Gastrocnemius medialis (tissue), 4 donors: ENCODE measurements at places on chromosomes 7 and 10.

DNA sequence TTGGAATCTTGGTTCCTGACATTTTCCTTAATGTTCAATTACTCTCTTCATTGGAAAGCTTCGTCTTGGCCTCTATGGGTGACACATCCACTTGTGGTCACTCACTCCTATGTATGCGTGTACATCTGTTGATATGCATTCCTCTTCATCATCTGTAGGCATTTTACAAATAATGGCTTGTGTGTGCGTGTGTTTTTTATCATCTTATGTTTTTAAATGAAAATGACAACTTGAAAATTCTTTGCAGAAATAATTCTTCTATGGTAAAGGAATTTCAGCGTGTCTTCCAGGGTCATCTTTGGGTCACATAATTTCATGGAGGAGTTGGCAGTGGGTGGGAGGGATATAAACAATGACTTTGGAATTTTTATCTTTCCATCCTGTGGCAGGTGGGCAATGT, 925.1 kb downstream of the LRMDA start:
- DNase-seq: no peak

GRCh38 chr10:21099291-21100062, 202.4 kb upstream of the NEBL start:
- DNase-seq: no peak

- no peak for DNase-seq
These were observed 67.8 kb upstream of the AKR1E2 start for GRCh38 chr10:4758256-4758655.

GRCh38 chr7:91941450-91941849, 788 bp downstream of the AKAP9 start:
- peak; percentile 59 for DNase-seq

DNA sequence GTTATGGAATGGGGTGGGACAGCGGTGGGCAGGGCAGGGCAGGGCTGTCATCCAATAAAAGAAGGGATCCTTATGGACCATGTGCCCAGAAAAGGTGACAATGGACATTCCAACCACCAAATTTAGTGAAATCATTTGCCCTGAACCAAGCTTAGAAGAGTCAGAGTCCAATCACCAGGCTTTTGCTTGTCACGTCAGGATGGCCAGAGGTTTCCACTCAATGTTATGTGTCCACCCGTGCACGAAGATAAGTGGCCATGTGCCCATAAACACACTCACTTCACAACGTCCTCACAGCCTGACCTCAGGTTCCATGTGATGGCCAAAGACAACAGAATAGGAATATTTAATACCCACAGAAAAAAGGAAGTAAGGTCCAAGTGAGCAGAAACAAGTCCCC, 36.6 kb upstream of the PLPP4 start:
- DNase-seq: no peak

DNA sequence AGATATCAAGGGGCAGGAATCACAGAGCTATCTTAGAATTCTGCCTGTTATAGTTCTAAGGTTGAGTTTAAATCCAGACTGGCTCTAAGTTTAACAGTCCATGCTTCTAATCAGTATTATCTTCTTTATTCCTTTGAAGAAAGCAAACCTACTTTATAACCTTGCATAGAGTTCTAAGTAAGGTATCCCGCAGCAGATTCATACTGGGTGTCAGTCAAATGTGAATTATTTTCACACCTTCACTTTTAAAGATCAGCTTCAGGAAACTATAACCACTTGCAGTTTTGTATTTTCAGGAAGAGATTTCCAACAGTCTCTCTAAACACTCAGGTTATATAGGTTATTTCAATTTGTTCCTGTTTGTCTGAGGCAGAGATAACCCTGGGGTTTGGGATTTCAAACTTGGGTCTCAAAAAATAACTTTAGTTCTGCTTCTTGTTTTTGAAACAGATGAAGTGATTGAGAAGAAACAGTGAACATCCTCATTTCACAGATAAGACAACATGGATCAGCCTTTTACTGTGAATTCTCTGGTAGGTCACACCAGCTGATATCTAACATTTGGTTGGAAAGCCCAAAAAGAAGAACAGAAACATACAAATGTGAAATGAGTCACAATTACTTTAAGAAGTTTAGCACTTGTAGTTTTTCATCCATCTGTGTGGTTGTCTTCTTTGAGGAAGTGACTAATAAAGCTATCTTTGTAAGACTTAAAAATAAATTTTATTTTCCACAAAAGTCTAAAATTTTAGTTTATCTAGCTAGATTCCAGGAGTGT, 21.4 kb downstream of the STAMBPL1 start:
- no peak for DNase-seq

GRCh38 chr10:124603376-124604213, 140.6 kb downstream of the FAM53B start:
- no peak for DNase-seq

DNA sequence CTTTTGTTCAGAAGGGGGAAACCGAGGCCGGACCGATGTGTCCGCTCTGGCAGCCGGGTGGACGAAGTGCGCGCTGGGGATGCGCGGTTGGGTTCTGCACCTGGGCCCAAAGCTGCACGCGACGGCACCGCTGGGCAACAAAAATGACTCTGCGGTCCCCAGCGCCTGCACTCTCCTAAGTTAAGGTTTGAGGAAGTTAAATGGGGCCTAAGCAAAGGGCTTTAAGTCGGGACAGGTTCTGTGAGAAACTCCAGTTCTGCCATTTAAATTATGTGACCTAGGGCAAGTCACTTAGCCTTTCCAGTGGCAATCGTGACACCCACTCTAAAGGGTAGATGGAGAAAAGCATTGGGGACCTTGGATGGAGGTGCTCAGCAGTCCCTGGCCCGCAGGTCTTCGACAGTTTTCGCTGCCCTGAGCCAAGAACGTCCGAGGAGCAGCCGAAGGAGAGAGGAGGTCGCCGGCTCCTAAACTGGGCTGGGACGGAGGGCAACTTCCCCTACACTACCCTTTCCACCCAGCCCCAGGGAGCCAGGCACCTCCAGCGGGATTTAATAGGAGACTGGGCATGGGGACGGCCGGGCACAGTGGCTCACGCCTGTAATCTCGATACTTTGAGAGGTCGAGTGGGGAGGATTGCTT, 534 bp upstream of the ACBD5 start:
- DNase-seq: peak; percentile 28

DNA sequence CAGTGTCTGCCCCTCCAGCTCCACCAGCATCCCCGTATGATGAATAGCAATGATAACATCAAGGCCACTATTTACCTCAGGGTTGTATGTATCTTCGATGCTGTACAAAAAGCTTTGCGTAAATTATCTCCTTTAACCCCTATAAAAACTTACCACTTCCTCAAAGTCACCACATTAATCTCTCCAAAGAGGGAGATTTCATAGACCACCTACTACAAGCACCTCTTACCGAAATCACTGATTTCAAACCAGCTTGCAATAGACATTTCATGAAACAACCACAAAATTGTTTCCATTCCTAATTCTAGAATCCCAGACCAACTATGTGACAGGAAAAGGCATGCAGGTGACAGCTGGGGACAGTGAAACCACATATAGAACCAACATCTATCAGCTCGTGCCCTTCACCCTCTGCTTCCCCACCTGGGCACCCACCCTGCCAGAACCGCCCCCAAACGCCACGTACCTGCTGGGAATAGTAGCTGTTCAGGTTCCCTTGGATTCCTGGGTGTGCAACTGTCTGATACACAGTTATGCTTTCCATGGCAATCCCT, 20.1 kb upstream of the MMP21 start:
- no peak for DNase-seq

DNA sequence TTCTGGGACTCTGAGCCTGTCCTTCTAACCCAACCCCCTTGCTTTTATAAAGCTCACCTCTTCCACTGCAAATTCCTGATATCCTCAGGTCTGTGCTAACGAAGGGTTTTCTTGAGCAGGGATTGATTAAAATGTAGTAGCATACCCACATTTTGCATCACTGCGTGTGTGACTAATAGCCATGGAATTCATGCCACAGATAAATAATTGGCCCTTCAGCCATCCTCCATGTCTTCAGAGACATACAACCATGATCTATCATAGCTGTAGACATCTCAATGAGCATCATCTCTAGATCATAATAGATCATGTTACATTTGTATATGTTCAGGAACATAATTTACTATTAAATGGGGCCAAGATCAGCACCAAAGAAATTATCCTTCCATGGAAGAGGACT, 990.3 kb downstream of the KCNMA1 start:
- DNase-seq: no peak

- no peak for DNase-seq
These were observed 38.1 kb upstream of the ECHDC3 start for GRCh38 chr10:11704092-11704491.

- no peak for DNase-seq
These were observed 179.3 kb downstream of the PFKFB3 start for GRCh38 chr10:6382081-6382480.

GRCh38 chr10:43944381-43945093, 295.9 kb upstream of the ZNF32 start:
- DNase-seq: no peak

- no peak for DNase-seq
These were observed 142.8 kb downstream of the DNAJC1 start for GRCh38 chr10:21860718-21861117.

- DNase-seq: no peak
These were observed 7.9 kb downstream of the STMP1 start for GRCh38 chr7:135670179-135670578.

GRCh38 chr10:100729862-100730724, 15.3 kb upstream of the PAX2 start:
- DNase-seq: no peak
